ENCODE measurements at places on chromosomes 13 and 19. TPM values are rescaled to one million over a fixed set of nuclear protein-coding genes. Genes with fewer than 3 reads are reported as not detected.

GRCh38 chr13:107217251-107217650 lies 649.3 kb upstream of the ARGLU1 start:
- DNase-seq = no peak

- DNase-seq = no peak
Measured at GRCh38 chr13:34247596-34247995, 429.6 kb downstream of the RFC3 start.

DNA sequence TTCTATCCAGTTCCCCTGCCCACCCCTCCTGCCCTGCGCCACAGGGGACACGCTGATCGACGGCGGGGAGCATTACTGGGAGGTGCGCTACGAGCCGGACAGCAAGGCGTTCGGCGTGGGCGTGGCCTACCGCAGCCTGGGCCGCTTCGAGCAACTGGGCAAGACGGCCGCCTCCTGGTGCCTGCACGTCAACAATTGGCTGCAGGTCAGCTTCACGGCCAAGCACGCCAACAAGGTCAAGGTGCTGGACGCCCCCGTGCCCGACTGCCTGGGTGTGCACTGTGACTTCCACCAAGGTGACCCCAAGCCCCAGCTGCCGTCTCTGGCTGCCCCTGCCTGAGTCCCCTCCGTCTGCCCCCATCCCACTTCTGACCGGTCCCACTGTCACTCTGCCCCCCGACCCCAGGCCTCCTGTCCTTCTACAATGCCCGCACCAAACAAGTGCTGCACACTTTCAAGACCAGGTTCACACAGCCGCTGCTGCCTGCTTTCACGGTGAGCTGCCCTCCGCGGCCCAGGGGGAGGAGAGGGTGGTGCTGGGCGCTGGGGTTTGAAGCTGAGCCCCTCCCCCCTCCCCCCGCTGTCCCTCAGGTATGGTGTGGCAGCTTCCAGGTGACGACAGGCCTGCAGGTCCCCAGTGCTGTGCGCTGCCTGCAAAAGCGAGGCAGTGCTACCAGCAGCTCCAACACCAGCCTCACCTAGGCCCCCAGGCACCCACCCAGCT lies 15.5 kb downstream of the STAP2 start:
- DNase-seq = no peak

GRCh38 chr19:55528030-55528803 lies 8.7 kb downstream of the SBK2 start:
- DNase-seq = no peak

DNA sequence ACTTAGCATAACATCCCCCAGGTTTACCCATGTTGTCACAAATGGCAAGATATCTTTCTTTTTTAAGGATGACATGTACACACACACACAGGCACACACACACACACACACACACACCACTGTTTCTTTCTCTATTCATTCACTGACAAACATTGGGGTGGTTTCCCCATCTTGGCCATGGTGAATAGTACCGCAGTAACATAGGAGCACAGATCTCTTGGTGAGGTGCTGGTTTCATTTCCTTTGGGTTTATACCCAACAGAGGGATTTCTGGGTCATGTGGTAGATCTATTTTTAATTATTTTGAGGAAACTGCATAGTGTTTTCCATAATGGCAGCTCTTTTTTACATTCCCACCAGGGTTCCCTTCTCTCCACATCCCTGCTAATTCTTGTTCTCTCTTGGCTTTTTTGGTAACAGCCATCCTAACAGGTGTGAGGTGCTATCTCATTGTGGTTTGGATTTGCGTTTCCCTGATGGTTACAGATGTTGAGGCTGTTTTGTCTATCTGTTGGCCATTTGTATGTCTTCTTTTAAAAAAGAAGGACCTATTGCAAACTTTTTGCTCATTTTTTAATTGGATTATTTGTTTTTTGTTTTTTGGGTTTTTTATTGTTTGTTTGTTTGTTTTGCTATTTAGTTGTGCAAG lies 251.7 kb upstream of the IRS2 start:
- DNase-seq = no peak

DNA sequence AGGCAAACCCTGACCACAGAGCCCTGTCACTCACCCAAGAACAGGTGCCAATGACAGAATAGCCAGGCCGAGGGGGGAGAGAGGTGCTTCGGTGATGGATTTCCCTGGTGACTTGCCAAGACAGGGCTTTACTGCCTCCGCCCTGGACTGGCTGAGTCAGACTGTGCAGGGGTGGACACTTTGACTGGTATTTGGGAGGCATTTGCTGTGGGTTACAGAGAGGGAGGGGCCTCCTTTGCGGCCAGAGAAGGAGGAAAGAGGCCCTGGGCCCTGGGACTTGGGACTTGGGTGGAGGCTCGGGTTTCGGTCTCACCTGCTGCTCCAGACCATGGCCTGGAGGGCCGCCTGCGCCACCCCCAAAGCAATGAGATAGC lies 4.6 kb upstream of the EPS8L1 start:
- DNase-seq = no peak

GRCh38 chr19:41156207-41156606 lies 36.8 kb upstream of the CYP2S1 start:
- DNase-seq = no peak

- DNase-seq = peak; percentile 43
Measured at GRCh38 chr13:40031031-40031430, 375.6 kb downstream of the COG6 start.

DNA sequence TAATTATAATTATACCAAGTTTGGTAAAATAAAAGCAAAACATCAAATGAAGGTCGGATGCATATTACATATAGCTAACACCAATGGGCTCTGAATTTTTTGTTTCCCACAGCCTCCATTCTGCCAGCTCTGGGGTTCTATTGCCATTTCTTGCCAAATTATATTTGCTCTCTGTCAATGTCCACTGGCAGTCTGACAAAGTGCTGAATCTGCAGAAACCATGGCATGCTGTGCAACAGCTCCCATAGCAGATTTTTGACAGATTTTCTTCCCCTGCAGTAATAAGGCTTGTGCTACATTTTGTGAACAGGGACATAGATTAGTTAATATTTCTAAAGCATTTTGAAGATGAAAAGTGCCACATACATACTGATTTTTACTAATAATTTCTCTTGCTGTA lies 1102.1 kb downstream of the DIAPH3 start:
- DNase-seq = no peak

GRCh38 chr19:413756-414420 lies 4.9 kb upstream of the C2CD4C start:
- no peak for DNase-seq

- DNase-seq = no peak
Measured at GRCh38 chr19:39142630-39143029, 17.0 kb downstream of the PAK4 start.

GRCh38 chr13:20101467-20102316 lies 59.2 kb downstream of the GJA3 start:
- DNase-seq = peak; percentile 50

GRCh38 chr13:30312904-30313303 lies 5.6 kb upstream of the KATNAL1 start:
- DNase-seq = no peak

- no peak for DNase-seq
Measured at GRCh38 chr19:2703691-2704216, 1.3 kb upstream of the GNG7 start.

GRCh38 chr19:42250183-42250665 lies 4.7 kb downstream of the ERF start:
- no peak for DNase-seq

GRCh38 chr19:54653181-54653809 lies 9.5 kb upstream of the LILRB4 start:
- no peak for DNase-seq

The HOOK2 gene
- total RNA-seq = 17.8 TPM

The KCNC3 gene
- 20.3 TPM for total RNA-seq

The AMER2 gene
- total RNA-seq = not detected

The LILRB2 gene
- not detected for total RNA-seq

The NKG7 gene
- 379 TPM for total RNA-seq

The DKKL1 gene
- total RNA-seq = not detected

The FCAR gene
- not detected for total RNA-seq

The FGF22 gene
- not detected for total RNA-seq

The KLF2 gene
- 2.2 TPM for total RNA-seq

The SIGLEC5 gene
- not detected for total RNA-seq

The OR7A10 gene
- not detected for total RNA-seq
